ENCODE measurements at places on chromosomes 5 and 9.

DNA sequence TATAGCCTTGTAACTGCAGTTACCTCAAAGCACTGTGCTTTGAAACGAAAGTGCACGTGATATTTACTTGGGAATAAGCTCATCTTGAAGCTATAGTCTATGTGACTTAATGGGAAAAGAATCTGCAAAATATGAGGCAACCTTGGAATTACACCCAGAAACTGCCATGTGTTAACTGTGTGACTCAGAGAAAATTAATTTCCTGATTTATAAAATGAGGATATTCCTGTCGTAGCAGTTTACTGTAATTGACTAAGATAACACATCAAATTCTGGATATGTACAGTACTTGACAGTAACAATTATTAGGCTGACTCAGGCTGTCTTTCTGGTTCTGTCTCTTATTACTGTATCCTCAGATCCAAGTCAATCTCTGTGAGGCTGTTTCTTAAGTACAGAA, 1079.9 kb upstream of the ACO1 start:
- peak; percentile 92 for DNase-seq

GRCh38 chr5:18397371-18397770, 763.1 kb downstream of the TAF11L14 start:
- no peak for DNase-seq

GRCh38 chr5:21398511-21398910, 1410.5 kb upstream of the CDH18 start:
- DNase-seq, result no peak

DNA sequence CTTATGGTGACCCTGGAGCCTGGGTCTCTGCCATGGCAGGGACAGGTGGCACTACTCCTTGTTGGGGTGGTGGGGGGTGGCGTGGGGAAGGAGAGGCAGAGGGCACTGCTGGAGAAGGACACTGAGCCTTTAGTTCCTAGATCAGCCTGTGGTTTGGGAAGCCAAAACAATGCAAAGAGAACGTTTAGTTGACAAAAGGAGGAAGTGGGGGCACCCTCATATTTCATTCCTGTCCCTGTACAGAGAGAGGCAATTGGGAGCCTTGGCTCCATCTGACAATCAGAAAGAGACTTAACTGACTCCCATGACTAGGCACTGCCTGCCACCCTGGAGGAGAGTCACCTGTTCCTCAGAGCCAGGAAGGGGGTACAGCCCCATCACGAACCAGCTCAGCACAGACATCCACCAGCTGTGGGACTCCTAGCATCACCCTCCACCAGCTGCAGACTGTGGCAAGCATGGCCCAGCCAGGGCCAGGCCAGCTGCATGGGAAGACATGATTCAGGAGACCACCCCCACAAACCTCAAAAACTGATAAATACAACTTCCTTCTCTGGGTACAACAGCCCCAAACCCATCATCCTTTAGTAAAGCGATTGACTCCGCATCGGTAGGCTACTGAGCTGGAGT, 257.5 kb downstream of the HSPA4 start:
- no peak for DNase-seq

Measured in fibroblast of skin of right quadriceps (primary cell).